ENCODE measurements at places on chromosomes 6 and 20.

GRCh38 chr20:60870040-60870439 is 382.0 kb upstream of the CDH4 start:
- DNase-seq, result no peak

DNA sequence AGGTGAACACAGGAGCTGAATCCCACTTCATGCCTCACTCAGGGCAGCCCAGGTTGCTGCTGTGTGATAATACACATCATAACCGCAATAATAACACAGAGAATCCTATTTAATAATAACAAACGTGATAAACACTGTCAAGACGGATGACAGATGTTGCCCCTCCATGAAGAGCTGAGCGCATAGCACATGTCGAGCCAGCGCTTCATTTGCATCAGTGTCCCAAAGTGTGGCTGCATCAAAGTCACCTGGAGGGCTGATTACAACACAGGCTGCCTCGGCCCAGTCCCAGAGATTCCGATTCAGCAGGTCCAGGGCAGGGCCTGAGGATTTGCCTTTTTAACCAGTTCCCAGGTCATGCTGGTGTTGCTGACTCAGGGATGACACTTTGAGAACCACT is 198.5 kb downstream of the QKI start:
- no peak for DNase-seq

DNA sequence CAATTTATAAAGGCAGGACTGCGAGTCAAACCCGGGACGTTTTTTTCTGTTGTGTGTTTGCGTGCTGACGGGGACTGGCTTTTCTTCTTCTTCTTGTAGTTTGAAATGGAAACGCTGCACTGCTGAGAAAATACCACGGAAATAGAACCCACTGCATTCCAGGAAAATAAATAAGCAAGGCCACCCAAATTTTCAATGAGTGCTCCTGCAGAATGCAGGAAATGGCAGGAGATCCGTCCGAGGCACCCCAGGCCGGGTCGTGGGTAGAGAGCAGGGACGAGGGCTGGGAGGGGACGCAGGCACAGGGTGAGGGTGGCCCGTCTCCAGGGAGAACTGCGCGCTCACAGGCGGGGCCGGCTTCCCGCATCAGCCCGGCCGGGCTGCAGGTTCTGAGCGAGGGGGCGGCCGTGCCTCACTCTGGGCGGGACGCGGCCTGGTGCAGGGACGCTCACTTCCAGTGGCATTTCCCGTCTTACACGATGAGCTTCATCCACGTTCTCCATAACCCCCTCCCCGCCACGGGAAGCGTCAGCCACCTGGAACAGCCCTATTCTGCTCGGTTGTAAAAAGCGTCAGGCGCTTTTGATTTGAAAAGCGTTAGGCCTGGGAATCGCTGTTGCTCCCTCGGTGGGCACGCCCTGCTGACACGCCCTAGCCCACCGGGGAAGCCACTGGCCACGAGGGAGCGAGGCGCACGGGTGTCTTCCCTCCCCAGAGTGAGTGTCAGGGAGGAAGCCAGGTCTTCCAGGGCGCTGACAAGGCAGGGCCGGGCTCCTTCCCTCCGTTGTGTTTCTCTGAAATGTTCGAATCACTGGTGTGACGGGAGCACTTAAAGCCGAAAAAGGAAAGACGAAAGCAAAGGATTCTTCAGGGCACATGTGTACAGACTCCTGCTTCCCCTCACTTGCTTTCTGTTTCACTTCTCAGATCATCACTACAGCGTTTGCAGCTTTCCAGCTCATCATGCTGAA is 17.9 kb upstream of the EXOC2 start:
- DNase-seq, result peak; percentile 88

DNA sequence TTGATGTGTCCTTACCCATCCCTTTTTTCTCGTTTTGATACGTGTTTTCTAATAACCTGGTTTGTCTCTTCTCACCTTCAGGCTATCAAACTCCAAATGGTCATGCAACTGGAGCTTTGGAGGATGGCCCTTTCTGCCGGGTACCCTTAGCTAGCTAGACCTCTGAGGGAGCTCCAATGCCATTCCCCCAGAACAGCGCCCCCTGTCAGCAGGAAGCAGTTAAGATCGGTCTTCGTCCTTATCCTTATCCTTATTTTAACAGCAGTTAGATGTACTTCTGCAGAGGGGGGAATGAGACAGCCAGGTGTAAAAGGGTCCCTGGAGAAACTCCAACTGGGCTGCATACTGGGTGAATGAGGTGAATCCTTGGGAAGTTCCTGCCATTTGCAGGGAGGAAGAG is 37.2 kb downstream of the SEL1L2 start:
- no peak for DNase-seq

GRCh38 chr20:35734374-35734773 is 7.7 kb downstream of the RBM39 start:
- no peak for DNase-seq

- DNase-seq, result no peak
Measured at GRCh38 chr20:18254615-18255014, 33.7 kb upstream of the ZNF133 start.

GRCh38 chr20:41005361-41005729 is 23.3 kb upstream of the TOP1 start:
- peak; percentile 96 for DNase-seq

GRCh38 chr6:35754452-35755277 is 17.8 kb downstream of the ARMC12 start:
- peak; percentile 38 for DNase-seq

GRCh38 chr20:17172836-17173516 is 53.9 kb upstream of the PCSK2 start:
- no peak for DNase-seq

DNA sequence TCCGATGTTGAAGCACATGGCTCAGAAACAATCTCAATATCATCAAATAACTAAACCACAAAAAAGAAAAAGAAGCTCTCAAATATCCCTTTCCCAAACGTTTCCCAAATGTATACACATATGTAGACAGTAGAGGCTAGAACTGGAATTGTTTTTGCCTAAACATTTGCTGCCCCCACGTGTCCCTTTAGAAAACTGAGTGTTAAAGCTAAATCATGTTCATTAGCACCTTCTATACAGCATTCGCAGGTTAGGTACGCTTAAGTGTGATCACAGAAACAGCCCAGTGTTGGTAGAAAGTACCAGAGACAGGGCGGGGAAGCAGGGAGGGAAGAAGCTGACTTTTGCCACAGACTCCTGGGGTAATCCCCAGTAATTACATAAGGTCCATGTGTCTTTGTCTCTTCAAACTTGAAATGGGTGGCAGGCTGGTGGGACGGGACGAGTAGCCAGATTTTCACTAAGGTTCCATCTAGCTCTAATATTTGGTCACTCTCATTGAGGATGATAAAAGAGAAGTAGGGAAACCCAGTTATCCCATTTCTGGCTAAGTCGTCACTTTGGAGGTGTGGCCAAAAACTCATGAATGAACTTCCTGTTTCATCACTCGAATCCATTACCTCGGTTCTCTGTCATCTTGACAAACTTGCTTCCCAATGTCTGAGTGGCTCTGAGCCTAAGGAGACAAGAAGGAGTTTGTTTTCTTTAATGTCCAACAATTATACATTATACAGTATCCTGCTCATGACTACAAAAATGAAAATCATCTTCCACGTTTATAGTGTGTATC is 15.0 kb upstream of the TFAP2A start:
- DNase-seq, result peak; percentile 59

DNA sequence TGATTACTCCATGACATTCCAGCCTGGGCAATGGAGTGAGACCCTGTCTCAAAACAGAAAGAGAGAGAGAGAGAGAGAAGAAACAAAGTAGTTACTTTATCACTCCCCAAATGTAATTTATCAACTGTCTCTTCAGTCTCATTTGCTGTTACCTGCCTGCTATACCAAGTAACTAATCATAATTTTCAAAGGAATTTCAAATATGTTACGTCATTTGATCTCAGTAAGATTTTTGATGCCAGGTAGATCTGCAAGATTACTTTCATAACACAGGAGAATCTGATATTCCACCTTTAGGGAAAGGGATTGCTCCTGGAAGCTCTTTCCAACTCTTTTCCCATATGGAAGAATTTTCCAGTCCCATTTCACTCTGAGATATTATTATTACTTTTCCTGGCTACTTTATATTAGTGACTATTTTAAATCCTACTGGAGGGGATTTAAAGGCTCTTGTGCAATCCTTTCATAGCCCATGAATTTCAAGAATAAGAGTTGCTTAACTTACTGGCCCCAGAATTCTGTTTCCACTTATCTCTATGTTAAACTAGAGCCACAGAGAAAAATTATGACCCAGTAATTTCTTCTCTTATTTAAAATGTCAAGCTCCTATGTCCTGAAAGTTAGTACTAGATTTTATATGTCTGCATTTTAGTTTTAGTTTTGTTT is 390.2 kb upstream of the FLRT3 start:
- no peak for DNase-seq

DNA sequence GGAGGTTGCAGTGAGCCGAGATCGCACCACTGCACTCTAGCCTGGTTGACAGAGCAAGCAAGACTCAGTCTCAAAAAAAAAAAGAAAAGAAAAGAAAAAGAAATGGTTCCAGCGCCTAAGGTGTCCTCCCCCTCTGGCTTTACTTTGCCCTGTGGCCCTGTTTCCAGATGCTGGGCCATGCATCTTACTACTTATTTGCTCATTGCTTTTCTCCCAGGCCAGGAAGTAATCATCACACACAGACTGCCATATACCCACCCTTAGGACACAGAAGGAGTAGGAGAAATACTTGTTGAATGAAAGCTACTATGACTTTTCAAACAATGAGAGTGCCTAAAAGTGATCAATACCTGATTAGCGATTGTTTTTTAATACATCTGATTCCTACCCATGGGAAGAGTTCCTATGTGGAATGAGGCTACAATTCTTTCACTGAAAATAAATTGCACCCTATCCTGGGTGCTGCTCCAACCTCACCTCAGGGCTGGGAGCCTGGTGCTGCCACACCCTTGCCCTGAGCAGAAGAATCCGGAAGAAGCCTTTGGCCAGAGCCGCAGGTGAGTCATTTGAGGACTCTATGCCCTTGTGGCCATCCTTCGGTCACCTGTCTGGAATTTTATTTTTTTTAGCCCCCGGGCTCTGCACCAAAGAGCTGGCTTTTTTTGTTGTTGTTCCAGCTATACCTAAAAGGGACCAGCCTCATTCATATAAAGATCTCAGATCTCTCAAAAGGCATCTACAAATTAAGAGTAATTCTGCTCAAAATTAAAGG is 22.7 kb upstream of the TFAP2C start:
- no peak for DNase-seq

- no peak for DNase-seq
Measured at GRCh38 chr6:43243664-43244321, 512 bp downstream of the TTBK1 start.

GRCh38 chr6:117552618-117553017 is 49.7 kb downstream of the GOPC start:
- DNase-seq, result peak; percentile 51

- no peak for DNase-seq
Measured at GRCh38 chr6:53103993-53104675, 38.9 kb downstream of the FBXO9 start.

- peak; percentile 65 for DNase-seq
Measured at GRCh38 chr20:36847009-36847709, 28.8 kb upstream of the TLDC2 start.

DNA sequence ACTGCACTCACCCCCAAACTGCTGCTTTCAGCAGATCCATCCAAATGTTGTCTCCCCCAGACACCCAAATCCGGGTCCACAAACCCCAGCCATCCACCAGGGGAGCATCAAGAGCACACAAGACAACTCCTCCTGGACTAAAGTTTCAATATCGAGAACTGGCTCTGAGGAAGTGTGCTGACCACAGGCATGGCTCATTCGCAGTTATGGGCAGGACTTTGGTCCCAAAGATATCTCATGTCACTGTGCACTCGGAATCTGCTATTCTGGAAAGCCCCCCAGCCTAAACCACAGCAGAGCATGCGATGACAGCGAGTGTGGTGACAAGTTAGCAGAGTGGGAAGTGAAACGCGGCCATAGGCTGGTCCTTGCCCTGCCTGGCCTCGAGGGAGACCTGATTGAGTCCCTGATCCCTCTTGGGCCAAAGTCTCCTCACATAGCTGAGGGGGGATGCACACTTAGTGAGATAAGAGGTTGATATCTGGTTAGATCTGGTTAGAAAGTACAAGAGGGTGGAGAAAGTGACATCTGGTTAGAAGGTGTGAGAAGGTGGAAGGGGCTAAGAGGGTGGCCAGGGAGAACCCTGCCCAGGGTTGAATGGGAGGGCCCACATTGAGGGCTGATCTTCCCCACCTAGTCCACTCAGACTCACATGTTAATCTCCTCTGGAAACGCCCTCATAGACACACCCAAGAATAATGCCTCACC is 149.7 kb downstream of the MRPL14 start:
- DNase-seq, result no peak

DNA sequence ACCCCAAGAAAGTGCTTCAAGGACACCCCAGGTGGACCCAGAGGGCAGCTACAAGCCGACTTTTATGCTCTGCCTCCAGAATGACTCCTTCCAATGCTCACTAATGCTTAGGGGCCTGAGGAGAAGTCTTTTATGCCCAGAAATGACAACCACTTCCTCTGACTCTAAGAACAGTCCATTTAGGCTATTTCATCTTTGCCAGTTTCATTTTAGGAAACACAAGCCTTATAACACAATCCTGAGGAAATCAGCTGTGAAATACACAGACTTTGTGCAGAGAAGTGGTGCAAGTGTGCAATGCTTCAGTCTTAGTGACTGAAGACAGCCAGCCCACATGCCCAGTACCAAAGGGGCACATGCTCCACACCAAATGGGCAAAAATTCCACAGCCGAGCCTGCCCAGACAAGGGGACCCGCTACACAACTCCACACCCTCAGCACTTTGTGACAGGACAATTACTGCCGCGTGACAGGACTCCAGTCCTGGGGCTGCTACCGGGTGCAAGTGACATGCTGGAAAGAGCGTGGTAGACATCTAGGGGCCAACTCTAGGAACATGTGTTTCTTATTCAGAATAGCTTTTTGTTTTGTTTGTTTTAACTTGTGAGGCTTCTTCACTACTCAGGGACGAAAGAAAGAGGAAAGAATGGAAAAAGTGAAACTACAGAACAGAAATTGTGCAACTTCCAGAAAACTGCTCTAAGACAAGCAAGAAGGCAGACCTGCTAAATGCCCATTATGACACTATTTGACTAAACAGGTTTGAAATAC is 28.2 kb upstream of the PLAGL1 start:
- peak; percentile 72 for DNase-seq

DNA sequence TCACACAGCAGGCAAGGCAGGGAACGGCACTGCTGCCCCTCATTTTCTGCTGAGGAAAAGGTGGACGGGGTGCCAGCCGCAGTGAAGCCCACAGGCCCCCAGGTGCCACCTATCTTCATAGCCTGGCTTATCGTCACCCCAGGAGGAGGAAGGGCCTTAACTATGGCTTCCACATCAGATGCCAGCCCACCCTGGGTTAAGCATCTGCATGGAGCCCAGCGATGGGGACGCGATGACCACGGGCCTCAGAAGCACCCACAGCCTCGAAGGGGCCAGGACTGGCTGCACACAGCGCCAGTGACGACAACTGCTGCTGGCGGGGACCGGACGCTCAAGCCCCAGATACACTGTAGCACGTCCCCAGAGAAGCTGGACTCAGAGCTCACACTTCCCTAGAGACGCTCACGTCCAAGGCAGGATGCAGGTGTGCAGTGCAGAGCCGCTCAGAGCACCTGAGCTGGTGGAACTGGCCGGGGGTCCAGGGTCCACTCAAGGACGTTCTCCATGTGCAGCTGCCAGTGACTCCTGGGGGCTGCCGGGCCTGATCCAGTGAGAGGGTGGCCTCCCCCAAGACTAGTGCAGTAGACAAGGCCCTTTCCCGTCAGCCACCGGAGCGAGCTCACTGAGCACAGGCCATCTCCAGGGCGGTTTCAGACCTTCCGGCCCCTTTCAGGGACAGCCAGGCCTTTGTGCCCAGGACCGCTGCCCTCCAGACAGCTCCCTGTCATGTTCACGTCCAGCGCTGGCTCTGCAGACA is 83.0 kb downstream of the YTHDF1 start:
- DNase-seq, result no peak
